SW480 (cell line): ENCODE measurements at places on chromosomes 12 and 14.

DNA sequence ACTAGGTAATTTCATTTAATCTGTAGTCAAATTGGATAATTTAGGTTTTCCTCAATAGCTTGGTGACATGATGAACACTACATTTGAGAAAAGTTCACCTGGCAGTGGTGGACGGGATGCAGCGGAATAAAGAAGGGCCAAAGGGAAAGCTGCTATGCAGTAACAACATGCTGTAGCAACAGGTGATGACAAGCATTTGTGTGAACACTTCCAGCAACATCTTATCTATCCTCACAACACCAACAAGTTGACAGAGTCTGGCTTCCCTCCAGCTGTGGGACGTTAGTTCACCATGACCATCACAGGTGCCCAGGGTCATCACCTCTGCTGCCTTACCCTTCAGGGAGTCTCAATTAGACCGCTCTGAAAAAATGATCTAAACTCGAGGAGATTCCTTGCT, 8.3 kb downstream of the DBX2 start:
- DNase-seq: no peak

GRCh38 chr12:110079477-110080400, 31.4 kb upstream of the C12orf76 start:
- peak; percentile 48 for DNase-seq

DNA sequence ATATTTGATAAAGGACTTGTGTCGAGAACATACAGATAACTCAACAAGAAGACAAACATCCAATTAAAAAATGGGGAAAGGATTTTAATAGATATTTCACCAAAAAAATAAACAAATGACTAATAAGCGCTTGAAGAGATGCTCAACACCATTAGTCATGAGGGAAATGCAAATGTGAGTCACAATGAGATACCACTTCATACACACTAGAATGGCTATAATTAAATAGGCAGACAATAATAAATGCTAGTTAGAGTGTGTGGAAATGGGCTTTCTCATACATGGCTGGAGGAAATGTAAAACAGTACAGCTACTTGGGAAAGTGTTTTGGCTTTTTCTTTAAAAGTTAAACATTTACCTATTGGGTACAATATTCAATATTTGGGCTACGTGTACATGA, 34.8 kb downstream of the DLK1 start:
- peak; percentile 59 for DNase-seq

- DNase-seq: no peak
Measured at GRCh38 chr12:3200814-3201233, 123.6 kb downstream of the TSPAN9 start.

- peak; percentile 92 for DNase-seq
Measured at GRCh38 chr14:61562321-61563161, 132.8 kb upstream of the HIF1A start.

GRCh38 chr12:29617407-29617803, 119.9 kb upstream of the OVCH1 start:
- DNase-seq: no peak

DNA sequence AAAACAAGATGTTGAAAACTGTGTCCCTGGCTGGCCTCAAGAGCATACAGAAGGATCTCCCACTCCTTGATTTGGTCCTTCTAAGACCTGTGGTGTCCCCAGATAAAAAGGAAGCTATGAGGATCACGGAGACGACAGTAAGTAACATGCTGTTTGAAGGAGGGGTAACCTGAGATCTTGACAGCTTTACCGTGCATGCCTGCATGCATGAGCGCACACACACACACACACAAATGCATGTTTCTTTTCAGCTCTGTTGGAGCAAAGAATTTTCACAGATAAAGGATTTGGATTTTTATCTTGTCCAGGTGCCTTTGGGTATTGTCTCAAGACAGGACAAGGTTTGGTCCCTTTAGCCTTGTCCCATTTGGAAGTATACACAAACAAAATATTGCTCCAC, 411.6 kb upstream of the CCDC196 start:
- DNase-seq: no peak

DNA sequence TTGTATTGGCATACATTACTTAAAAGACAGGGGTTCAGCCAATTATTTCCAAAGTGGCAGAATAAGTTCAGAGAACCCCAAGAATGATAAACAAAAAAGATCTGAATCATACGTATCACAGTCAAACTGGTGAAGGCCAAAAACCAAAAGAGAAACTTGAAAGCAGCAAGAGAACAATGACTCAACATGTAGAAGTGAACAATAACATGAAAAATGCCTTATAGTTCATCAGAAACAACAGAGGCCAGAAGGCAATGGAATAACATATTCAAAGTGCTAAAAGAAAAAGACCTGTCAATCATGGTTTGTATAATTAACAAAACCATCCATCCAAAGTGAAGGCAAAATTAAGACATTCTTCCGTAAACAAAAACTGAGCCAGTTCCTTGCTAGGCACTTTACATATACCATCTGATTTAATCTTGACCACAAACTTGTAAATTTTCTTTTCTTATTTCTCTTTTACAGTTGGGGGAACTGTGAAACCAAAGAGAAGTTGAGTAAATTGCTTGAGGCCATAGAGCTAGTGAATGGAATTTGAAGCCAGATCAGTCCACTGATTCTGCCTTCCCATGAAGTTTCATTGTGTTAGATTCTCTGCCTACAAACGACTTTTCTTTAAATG, 232.1 kb upstream of the SEL1L start:
- DNase-seq: no peak
